Stimulated activated CD4-positive, alpha-beta T cell treated with anti-CD3 and anti-CD28 coated beads, Interleukin-1b, Interleukin-23, amount 100 ng/mL, for 1 hour (primary cell): ENCODE measurements at places on chromosomes 2 and 18.

GRCh38 chr2:188940171-188940570, 34.0 kb upstream of the COL3A1 start:
- DNase-seq, result no peak

GRCh38 chr2:237482485-237482884, 4.6 kb upstream of the MLPH start:
- no peak for DNase-seq

DNA sequence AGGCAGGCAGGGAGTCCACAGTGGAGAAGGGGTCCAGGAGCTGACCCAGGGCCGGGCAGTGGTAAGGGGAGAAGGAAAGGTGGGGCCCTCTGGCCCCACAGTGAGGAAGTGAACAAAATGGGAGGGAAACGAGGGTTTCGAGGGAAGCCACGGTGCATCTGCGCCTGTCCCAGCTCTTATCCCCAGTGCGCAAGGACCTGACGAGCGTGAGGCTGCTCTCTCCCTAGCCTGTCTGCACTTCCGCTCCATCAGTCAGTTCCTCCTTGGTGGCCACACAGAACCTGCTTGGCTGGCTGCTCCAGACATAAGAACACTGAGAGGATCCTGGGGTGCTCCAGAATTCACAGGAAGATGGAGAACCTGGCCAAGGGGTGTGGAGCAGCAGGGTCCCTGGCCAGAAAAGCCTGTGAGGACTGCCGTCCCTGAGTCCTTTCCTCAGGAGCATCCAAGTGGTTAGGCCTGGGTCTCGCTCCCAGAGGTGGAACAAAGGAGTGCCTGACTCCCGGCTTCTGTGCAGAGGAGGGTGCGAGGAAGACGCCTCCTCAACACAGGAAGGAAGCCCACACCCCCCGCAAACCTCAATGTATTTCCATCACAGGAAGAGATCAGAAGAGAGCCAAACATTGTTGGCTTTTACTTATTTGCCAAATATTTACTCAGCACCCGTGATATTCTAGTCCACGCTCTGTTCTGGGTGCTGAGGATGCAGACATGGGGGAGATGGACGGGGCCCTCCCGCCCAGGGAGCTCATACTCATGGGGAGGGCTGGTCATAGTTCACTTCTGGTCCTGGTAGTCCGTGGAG, 43.7 kb upstream of the SEMA4C start:
- no peak for DNase-seq

DNA sequence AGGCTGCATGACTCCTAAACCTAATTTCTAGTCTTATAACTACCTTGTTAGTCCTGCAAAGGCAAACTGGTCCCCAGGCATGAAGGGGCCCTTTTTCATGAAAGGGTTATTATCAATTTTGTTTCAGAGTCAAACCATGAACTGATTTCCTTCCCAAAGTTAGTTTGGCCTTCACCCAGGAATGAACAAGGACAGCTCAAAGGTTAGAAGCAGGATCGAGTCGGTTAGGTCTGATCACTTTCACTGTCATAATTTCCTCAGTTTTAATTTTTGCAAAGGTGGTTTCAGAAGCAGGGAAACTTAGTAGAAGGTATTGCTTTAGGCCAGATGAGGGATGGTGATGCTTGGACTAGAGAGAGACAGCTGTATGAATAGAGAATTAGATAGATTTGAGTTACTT, 8.7 kb upstream of the ALS2 start:
- DNase-seq, result no peak

DNA sequence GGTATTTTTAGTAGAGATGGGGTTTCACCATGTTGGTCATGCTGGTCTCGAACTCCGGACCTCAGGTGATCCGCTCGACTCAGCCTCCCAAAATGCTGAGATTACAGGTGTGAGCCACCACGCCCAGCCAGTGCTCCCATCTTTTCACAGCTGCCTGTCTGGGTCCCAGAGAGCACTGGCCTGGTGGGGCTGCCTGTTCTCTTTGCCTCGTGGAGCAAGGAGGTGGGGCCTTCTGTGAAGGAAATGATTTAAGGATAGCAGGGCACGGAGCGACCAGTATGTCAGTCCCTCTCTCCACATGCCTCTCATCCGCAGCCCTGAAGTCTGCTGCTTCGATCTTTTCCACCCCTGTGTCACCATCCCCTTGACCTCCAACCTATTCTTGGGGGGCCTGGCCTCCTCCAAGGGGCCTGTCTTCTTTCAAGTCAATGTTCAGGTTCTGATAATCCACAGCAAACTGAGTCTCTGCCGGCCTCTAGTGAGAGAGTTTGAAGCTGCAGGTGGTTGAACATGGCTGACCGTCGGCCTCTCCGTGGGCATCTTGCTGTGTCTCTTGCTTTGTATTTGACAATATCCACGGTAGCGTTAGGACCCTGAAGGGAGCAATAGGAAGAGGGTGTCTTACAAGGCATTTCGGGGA, 28.2 kb upstream of the GIGYF2 start:
- DNase-seq, result no peak

- DNase-seq, result no peak
These were observed 205.0 kb downstream of the C1D start for GRCh38 chr2:67857836-67858235.

DNA sequence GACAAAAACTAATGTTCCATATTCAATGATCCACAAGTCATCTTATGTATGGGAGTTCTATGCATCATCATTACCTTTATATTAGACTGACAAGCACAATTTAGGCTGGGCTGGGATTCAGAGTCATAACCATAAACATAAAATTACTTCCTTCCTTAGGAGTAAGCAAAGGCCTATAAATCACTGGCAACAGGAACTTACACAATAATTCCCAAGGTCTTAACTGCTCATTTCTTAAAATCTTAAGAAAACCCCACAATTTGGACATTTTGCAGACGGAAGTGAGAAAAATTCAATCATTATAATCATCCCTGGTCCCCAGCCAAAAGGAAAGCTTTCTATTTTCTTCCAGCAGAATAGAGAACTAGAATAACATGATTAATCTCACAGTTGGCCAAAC, 232.3 kb downstream of the DYM start:
- no peak for DNase-seq

GRCh38 chr18:24071779-24072178, 57.2 kb downstream of the TTC39C start:
- DNase-seq, result no peak

GRCh38 chr2:168087401-168087800, 160.0 kb downstream of the STK39 start:
- DNase-seq, result no peak

- no peak for DNase-seq
These were observed 12.4 kb upstream of the UPP2 start for GRCh38 chr2:158089322-158089721.

DNA sequence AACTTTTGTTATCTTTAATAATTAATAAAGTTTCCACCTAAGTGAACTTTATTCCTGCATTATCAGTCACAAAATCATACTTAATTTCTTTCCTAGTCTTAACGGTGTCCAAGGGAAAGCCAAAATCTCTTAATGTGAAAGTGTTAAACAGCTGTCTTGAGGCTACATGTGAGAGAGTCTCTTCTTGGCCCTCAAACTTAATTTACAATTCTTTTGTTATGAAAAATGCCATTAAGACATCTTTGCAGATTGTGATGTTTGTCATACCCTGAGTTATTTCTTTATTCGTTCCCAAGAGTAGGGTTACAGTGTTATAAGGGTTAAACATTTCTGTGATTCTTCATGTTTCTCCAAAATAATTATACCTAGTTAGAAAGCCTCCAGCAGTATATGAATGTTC, 64.6 kb downstream of the ANKRD12 start:
- DNase-seq, result no peak

DNA sequence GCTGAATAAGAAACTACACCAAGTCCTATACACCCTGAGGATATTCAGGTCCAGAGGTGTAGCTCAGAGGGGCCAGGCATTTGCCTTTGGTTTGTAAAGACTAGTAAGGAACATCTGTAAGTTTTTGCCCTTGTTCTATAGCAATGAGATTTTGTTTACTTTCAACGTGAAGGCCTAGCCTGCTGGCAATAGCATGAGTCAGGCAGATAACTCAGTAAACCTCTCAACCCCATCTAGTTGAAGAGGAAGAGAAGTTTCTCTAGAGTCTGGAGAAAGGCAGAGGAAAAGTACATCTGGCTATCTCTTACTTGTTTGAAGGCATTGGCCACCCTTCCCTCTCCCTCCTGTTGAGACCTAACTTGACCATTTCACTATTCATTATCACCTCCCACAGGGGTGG, 70.3 kb upstream of the ZNF521 start:
- no peak for DNase-seq
